Globus pallidus (tissue), 1 donor: ENCODE measurements at places on chromosomes 5 and 9.
A peak's percentile ranks its signal among the peaks of the same experiment; 100 is the strongest.

DNA sequence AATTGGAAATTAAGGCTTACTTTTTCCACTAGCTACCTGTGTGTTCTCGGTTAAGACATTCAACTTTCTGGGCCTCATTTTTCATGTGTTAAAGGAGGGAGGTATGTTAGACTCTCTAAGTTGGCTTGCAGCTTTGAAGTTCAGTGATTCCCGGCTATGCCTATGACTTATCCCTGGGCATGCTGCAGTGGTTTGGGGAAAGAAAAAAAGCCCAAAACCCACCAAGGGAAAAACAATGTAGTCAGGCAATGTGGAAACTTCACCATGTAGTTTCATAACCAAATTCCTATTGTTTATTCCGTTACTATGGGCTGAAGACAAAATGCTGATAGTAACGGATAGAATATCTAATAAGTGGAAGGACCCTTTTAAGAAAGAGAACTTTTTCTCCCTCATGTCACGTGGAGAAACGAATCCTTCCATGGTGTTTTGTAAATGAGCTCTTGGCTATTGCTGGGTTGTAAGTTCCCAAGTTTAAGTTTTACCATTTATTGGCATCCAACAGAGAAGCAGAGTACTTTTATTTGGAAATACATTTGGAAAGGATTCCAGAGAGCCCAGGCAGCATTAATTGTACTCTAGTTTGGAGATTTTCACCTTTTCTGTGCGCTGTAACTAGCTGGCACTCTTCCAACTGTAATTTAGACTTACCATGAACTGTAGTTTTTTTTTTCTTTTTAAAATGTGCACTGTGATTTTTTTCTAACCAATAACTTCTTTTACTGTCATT is 84.9 kb upstream of the MPDZ start:
- no peak for DNase-seq

DNA sequence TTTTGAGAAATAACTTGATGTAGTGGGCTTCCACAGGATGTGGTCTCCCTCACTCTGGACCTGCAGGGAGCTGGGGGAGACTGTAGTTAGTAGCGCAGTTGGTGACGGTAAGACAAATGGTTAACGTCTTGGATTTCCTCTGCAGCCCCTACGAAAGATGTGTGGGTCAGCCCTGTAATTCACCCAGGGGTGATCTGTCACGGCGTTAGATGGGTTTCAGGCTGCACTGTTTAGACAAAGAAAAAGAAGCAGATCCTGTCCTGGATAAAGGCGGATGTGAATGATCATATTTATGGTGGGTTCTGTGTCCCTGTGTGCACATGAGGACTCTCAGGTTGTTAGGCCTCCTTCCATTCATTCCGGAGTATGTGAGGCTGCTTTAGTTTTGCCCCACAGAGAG is 142.0 kb upstream of the SLC28A3 start:
- no peak for DNase-seq

DNA sequence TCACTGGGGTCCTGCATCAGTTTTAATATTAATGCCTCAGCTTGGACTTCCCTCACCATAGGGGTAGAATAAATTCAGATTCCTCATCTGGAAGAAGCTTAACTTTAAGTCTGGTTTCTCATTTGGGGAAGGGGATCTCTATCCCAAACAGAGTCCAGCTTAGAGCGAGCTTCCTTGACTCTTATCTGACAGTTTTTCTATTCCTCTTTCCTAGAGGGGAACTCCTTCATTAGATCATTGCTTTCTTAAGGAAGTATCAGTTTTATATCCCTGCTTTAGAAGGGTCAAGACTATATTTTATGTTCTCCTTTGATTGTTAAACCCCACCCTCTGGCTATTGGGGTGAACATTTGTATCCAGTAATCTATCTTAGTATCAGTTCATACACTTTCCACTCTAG is 24.2 kb upstream of the CDC42SE2 start:
- DNase-seq = no peak

GRCh38 chr5:110977915-110978314 is 93.6 kb upstream of the TSLP start:
- no peak for DNase-seq

- DNase-seq = peak; percentile 64
Measured at GRCh38 chr5:131979816-131980215, 31.6 kb downstream of the ACSL6 start.

GRCh38 chr9:105993116-105993854 is 298.9 kb downstream of the TMEM38B start:
- peak; percentile 84 for DNase-seq

DNA sequence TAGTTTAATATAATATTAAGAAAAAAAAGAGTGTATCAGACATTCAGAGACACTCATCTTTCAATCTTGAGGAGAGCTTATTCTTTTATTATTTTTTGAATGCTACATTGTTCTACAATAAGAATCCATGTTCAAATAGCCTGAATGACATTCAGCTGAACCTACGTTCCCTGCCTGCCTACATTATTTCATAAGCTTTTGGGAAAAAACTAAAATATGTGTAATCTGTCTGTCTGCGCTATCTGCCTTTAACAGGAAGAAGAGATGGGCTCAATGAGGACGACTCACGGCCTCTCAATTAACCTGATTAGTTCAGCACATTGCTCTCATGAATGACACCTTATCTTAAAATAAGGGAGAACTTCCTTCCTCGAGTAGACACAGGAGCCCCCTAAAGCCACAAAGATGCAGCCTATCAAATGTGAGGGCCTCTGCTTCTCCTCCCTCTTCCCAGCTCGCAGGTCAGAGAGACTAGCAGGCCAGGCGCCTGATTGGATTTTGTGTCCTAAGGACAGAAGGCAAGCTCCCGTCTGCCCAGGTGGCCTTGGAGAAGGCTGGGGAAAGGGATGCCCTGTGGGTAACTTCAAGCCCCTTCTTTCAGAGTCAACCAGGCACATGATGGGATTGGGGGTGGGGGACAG is 37.8 kb downstream of the EBF1 start:
- no peak for DNase-seq
